HT-29 (cell line): ENCODE measurements at places on chromosomes 11 and 22. TPM values are rescaled to one million over a fixed set of nuclear protein-coding genes. Genes with fewer than 3 reads are reported as not detected.

The POGLUT3 gene
- total RNA-seq, result 6.8 and 7.8 TPM in 2 replicates

The SLC22A8 gene
- total RNA-seq, result not detected in 2 replicates

The TRIM48 gene
- total RNA-seq, result not detected in 2 replicates

The STX5 gene
- total RNA-seq, result 64.6 and 80.6 TPM in 2 replicates
